Activated CD8-positive, alpha-beta memory T cell treated with anti-CD3 and anti-CD28 coated beads for 48 hours (primary cell): ENCODE measurements at places on chromosomes 12 and 14.

GRCh38 chr12:75870878-75871277 lies 160.7 kb downstream of the PHLDA1 start:
- no peak for DNase-seq

DNA sequence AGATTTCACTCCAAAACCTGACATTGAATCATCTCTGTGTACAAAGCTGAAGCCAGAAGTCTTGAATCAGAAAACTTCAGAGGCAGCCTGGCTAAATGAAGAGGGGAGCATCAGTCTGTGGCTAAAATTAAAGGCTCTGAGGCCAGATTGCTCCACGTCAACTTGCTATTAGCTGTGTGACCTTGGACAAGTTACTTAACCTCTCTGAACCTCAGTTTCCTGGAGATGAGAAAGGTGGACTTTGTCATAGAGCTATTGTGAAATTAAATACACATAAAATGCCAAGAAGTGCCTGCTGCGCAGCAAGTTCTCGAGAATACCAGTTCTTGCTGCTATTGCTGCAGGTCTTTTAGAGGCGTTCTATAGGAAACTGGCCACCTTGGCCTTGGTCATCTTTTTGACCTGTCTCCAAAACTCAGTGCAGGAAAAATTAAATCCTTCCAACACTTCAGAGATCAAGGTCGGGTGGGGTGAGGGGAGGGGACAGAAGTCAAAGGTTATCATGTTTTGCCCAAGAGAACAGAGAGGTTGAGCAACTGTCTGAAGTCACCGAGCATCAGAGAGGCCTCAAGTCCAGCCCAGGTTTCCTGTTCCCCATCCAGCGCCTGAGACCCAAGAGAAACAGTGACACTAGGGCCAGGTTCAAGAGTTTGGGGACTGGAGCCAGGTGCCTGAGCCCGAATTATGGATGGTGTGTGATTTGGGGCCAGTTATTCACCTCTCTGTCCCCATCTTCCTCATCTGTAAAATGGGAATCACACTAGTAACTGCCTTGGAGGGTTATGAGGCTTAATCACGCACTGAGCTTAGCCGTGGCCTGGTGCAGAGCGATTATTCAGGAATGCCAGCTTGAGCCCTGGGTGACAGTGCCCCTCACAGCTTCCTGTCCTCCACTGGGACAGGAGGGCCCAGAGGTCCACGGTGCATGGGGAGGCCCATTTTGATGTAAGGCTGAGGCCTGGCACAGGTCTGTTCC lies 1.1 kb downstream of the SERPINA1 start:
- DNase-seq = no peak

DNA sequence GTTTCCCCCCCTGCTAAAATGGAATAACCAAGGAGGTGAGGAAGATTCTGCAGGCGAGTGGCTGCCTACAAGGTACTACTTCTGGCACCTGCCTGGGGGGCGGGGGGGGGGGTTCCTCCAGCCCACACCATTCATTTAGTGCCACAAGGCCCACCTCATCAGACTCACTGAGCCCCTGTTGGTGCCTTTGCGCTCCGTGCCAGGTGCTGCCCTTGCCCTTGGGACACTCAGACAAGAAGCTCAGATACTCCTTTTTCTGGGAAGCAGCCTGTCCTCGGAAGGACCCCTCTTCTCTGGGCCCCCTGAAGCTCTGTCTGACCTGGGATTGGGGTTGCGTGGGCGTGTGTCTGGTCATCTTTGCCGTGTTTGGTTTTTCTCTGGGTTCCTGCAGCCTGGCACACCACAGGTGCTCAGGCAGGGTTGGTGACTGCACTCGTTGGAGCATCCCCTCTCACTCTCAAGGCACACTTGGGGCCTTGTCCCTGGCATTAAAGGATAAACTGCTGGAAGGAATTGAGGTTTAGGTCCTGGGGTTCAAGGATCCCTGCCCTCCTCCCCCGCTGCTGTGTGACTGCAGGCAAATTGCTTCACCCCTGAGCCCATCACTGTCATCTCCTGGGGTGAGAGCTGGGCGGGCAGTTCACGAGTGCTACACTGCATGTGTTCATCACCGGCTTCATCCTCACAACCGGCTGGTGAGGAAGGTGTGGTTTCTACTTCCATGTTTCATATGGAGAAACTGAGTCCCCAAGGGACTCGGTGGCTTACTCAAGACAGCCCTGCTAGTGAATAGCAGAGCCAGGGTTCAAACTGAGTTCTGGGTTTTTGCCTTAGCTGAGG lies 16.9 kb downstream of the FAM222A start:
- no peak for DNase-seq

DNA sequence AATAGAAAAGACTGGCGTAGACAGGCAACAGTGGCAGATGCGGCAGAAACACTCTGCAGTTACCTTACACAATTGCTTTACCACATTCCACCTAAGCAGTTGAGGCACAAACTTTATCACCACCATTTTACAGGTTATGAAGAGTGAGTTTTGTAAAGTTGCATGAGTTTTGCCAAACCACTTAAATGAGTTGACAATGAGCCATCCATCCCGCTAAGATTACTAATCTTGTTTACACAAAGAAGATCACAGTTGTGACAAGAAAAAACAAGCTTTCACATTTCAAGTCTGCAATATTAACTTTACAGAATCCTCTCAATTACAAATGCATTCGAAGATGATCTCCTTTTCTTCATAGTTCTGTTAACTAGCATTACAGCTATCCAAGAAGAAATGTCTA lies 1.8 kb downstream of the TMCC3 start:
- no peak for DNase-seq

DNA sequence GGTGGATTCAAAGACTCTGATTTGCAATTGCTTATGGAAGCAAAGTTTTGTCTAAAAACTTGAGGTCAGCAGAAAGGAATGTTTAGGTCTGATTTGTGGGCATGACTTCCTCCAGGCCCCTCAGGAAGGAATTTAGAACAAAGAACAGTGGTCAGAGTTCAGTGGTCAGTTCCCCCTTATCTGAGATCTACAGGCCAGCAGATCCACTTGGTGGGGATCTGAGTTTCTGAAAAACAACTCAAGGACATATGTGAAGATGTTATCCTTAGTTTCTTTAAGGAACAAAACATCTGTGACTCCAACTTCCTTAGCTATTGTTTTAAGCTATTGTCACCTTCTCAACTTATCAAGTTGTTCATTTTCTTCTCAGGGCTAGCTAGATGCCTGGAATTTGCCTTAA lies 28.0 kb upstream of the NAA30 start:
- no peak for DNase-seq

GRCh38 chr14:23125933-23126524 lies 7.0 kb upstream of the CEBPE start:
- no peak for DNase-seq

- no peak for DNase-seq
Observed at GRCh38 chr12:70823182-70823976, 97.2 kb downstream of the PTPRR start.

- no peak for DNase-seq
Observed at GRCh38 chr12:1054117-1054870, 63.3 kb downstream of the ERC1 start.

DNA sequence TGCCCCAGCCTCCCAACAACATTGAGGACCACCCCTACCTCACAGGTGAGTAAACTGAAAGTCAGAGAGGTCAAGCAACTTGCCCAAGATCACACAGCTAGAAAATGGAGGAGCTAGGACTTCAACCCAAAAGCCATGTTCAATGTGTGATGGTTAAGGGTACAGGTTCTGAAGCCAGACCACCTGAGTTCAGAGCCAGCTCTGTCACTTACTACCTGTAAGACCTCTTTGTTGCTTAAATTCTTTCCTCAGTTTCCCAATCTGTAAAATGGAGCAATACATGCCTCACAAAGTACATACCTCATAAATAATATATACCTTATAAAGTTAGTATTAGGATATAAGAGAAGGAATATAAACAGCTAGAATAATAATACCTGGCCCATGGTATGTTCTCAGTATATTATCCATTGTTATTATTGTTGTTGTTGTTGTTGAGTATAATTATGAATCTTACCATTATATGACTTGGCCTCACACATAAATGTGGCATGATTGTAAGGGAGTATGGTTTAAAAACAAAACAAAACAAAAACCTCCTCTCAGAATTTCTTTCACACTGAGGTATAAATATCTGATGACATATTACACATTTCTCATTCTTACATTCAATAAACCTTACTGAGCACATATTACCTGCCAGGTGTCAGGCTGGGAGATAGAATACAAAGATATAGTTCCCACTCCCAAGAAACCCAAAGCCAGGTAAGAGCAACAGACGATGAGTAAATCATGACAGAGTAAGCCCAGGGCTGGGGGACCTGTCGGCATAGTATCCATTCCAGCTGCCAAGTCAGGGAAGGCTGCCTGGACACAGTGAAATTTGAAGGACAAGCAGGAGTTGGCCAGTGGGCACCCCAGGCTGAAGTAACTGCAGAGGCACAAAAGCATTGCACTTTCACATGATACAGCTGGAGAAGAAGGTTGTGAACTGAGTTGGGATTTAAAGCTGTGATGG lies 19.6 kb downstream of the CMKLR1 start:
- DNase-seq = no peak

DNA sequence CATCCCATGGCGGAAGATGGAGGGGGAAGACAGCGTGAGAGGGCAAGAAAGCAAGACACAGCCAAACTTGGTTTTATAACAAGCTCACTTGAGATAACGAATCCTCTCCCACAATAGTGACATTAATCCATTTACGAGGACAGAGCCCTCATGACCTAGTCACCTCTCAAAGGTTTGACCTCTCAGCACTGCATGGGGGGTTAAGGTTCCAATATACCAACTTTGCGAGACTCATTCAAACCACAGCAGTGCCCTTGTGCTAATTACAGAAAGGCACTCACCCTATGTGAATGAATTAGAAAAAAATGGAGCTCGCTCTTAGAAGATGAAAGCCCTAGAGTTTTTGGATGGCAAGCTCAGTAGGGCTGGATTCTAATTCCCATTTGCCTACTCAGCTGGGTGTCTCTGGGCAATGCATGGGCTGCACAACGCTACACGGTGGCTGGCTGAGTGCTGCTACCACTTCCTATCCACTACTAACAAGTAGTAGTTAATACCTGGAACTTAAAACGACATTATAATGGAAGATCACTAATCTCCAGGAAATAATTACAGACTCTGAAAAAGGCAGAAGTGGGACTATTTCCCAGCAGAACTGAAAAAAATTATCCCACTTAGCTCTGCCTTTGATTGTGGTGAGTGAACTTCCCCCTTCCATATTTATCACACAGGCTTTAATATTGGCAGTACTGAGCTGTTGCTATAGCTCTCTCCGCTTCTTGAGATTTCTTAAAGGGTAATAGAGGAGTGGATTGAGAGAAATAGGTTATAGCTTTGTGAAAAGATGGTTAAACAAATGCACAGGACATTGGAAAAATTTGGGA lies 27.5 kb downstream of the TESPA1 start:
- DNase-seq = no peak

- no peak for DNase-seq
Observed at GRCh38 chr14:53890611-53891101, 66.0 kb downstream of the BMP4 start.

DNA sequence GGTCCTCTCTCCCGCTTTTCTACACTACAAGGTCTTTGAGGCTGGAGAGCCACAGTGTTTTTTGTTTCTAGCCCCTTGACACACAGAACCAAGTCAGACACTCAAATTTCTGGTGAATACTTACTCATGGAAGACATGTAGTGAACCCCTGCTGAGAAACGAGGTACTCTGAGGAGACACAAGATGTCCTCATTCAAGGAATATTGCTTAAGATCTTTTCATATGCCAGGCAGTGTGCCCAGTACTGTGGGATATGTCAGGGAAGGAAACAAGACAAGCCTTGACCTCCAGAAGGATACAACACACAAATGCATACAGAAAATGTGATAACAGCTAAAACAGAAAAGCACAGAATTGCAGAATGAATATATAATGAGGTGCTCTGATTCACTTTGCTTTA lies 75.9 kb downstream of the TMTC1 start:
- DNase-seq = no peak

DNA sequence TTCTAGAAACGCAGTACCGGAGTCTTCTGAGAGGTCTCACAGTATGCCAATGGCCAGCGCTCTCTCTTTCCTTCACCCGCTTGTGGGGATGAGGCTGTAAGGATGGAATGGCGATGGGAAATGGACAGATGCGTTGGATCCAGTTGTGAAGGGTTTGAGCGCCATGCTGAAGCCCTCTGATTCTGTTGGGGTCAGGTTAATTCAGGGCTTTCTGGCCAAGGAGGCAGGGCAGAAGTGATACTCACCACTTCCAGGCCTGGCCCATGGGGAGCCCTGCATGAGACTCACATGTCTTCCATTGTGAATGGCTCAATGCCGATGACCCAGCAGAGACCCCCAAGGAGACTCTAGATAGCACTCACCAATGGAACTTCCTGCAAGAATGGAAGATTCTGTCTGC lies 114.3 kb downstream of the BCL11B start:
- no peak for DNase-seq

- no peak for DNase-seq
Observed at GRCh38 chr14:59321626-59321949, 133.1 kb downstream of the DAAM1 start.

GRCh38 chr12:113134071-113134470 lies 1.5 kb downstream of the RASAL1 start:
- no peak for DNase-seq

DNA sequence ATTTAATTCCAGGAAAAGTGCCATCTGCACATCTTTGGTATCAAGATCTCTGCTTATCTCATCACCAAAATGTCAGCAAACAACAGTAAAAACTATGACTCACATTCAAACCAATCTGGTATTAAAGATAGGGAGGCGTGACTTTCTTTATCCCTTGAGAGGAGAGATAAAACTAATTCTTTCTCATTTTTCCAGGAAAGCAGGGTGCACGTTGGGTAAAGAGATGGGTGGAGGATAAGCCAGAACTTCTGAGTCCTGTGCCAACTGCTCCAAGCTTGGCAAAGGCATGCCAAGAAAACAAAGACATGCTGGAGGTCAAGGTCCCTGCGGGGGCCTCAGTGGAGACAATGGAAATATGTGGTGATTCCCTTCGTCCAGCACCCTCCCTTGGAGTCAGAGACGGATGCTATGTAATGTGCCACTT lies 225.8 kb upstream of the PLXNC1 start:
- DNase-seq = no peak

GRCh38 chr12:92520511-92520910 lies 182.3 kb upstream of the PLEKHG7 start:
- no peak for DNase-seq

DNA sequence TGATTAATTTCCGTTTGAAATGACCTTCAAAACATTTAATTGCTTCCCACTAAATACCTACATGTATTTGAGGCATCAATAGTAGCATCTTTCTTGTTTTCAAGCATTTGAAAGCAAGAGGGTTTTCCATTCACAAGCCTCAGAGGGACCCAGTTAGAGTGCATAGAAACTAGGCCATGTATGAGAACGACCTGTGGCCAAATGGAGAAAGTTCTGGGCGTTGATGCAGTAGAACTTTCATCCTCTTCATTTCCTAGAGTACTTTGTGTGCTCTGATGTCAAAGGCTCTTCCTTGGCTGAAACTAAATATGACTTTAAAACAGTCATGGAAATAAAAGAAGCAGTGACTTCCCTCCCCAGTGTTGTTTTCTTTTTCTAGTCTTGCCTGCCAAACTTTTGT lies 944 bp upstream of the DHRS7 start:
- no peak for DNase-seq

GRCh38 chr14:61128382-61129167 lies 147.5 kb downstream of the SLC38A6 start:
- DNase-seq = no peak
